ENCODE measurements at places on chromosomes 3 and 15.

- DNase-seq: no peak
These were observed 16.9 kb upstream of the RYR3 start for GRCh38 chr15:33293713-33294334.

DNA sequence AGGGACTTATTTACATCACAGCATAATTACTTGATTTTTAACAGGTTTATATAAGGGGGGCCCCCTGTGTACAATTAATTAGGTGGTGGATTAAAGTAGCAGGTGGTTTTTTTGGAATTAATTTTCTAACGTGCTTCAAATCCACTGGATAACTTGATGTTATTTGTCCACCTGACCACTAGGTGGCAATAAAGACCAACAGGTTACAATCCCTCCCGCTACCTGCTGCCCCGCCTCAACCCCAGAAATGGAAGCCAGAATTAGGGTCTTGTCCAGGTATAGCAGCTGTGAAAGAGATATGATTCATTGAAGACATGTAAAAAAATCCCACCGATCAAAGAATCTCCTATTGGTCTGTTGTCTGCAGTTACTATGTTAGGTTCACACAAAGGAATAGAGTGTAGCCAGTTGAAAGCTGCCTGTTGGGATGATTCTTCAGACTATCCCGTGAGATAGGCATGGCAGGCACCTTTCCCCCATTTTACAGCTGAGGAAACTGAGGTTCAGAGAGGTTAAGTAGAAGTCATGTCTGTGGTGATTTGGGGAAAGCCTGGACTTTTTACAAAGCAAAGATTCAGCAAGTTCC lies 44.0 kb downstream of the MFSD1 start:
- DNase-seq: no peak

DNA sequence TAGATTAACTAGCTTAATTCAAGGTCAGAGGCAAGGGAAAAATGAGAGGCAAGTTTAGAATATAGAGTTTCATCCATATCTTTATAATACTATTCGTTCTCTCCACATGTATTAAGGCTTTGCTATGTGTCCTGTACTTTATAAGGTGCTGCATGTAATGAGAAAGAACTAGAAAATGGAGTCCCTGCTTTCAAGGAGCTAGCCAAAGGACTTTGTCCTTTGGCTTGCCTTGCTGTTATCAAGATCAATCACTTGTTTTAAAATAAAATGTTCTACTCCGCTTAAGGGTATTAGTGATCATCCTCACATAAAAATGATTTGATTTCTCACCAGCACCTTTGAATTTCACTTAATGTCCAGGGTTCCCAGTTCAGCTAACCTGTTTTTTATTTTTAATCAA lies 470.9 kb downstream of the WDR72 start:
- DNase-seq: no peak

- no peak for DNase-seq
These were observed 94.5 kb downstream of the CFAP20DC start for GRCh38 chr3:58955308-58955707.

DNA sequence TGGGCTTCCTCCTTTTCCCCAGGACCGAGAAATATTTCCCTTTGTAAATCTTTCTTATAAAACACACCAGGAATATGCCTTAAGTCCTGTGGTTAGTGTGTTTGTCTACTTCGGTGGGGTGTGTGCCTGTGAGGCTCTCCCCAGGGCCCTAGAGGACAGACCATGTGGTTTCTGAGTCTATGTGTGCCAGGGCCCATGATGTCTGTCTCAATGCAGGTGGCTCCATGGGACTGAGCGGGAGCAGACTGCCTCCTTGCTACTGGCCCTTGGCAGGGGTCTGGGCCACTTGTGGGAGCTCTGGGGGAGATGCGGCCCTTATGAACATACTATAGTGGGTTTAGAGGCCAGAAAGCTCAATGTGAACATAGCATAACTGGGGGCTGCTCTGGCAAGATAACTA lies 37.6 kb downstream of the SCN5A start:
- DNase-seq: no peak

All from lower leg skin (tissue), 4 donors.